NCI-H1417 (cell line): ENCODE measurements at places on chromosomes 16 and 17.

- no peak for DNase-seq
Measured at GRCh38 chr17:82664701-82665182, 16.5 kb upstream of the WDR45B start.

DNA sequence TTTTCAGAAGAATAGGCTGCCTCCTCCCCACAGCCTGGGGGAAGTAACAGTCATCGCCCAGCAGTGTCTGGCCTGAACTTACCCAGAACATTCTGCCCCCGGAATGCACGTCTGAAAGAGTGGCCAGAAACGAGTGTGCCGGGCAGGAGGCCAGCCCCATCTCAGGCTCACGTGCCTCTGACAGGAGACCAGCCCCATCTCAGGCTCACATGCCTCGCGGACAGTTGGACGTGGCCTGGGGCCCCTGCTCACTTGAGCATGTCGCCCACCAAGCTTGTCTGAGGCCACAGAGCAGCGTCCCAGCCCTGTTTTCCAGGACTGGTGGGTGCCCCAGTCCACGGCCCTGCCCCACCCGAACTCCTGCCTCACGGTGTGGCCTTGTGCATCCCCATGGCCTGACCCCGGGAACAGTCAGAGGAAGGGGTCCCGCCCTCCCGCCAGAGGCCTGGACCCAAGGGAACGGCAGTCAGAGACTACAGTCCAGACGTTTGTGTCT is 16.3 kb upstream of the CDH15 start:
- no peak for DNase-seq

DNA sequence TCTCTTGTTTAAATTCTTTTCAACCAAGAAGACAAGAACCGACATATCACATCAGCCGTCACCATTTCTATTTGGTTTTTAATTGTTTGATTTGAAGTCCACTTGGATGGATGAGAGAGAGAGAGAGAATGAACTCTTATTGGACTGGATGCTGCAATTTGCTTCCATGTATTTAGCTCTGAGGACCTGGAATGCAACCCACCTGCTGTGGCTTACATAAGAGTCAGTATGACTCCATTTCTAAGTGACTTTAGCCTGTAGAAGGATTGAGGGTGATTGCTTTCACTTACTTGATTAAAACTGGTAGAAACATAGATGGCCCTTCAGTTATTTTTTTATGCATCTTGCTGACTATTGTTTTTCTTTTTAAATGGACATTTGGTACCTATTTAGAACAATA is 296.1 kb downstream of the CNTNAP4 start:
- DNase-seq = no peak

GRCh38 chr17:13003454-13003851 is 14.4 kb downstream of the ELAC2 start:
- no peak for DNase-seq

- peak; percentile 21 for DNase-seq
Measured at GRCh38 chr16:67356396-67356795, 29.8 kb downstream of the LRRC36 start.

GRCh38 chr17:3804503-3804931 is 3.5 kb upstream of the ITGAE start:
- no peak for DNase-seq

- no peak for DNase-seq
Measured at GRCh38 chr16:56601325-56601724, 7.1 kb upstream of the MT2A start.

- DNase-seq = no peak
Measured at GRCh38 chr16:3141781-3142311, 7.0 kb downstream of the ZNF213 start.

DNA sequence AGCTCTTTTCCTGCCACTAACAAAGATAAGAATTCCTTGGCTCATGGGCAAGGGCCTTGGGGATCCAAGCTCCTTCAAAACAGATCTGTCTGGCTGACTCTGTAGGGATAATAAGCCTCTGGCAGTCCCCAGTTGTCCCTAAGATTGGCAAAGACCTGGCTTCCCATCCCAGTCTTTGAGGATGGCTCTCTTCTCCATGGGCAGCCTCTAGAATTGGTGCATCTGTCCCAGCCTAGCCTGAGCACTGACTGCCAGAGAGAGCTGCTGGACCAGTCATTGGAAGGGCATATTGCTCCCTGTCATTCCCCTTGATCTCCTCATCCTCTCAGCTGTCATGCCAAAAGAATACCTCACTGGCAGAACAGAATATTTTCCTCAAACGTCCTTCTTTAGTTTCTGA is 13.2 kb upstream of the CUEDC1 start:
- no peak for DNase-seq
